ENCODE measurements at places on chromosomes 7 and 10.
A peak's percentile ranks its signal among the peaks of the same experiment; 100 is the strongest.

DNA sequence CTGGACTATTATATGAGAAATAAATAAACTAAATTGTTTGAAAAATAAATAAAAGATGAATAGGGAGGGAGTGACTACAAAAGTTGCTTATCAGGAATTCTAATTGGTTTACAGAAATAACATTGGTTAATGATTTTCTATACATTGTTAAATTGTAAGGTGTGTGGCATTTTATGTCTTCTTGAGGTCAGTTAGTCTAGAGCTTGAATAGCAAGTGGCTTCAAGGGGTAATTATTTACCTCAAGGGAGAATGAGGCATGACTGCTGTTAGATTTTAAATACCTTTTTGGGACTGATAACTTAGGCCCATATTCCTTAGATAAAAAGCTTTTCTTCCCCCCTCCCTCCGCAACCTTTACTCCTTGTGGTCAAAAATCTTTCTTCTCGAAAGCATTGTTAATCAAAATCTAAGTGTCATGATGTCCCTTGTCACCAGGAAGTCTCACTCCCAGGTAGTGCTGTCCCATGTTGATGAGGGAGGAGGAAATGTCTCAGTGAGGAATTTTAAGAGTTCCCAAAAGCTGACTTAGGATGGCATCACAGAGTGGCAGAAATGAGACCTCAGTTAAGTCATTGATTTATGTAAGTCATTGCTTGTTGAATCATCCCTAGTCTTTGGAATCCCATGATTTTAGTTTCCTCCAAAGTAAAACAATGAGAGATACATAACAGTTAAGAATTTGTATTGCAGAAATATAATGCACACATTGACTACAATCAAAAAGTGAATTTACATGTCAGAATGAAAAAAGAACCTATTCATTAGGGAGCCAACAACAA lies 71.5 kb downstream of the MAPK8 start:
- no peak for DNase-seq

- DNase-seq: peak; percentile 77
These were observed 187.6 kb downstream of the CFTR start for GRCh38 chr7:117667456-117667855.

DNA sequence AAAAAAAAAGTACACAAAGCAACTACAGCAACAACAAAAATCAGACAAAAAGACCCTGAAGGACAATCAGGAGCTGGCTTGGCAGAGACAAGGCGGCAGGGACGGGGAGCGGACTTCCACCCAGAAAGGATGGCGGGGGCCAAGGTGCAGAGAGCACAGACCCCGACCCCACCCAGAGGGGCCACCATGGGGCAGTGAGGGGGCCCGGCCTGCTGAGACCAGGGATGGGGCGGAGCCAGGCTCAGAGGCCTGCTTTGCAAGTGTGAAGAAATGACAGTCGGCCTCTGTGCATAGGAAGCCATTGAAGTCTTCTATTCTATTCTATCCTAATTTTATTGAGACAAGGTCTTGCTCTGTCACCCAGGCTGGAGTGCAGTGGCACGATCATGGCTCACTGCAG lies 82.0 kb downstream of the ELFN1 start:
- DNase-seq: no peak

GRCh38 chr10:75651417-75651816 lies 220.0 kb downstream of the LRMDA start:
- DNase-seq: no peak

- no peak for DNase-seq
These were observed 3.1 kb downstream of the SYPL1 start for GRCh38 chr7:106108991-106109390.

- DNase-seq: no peak
These were observed 50.9 kb downstream of the INPP5A start for GRCh38 chr10:132588301-132589013.

GRCh38 chr10:1174022-1174421 lies 117.8 kb downstream of the WDR37 start:
- DNase-seq: no peak

- DNase-seq: no peak
These were observed 238.8 kb downstream of the FANK1 start for GRCh38 chr10:126135177-126135576.

DNA sequence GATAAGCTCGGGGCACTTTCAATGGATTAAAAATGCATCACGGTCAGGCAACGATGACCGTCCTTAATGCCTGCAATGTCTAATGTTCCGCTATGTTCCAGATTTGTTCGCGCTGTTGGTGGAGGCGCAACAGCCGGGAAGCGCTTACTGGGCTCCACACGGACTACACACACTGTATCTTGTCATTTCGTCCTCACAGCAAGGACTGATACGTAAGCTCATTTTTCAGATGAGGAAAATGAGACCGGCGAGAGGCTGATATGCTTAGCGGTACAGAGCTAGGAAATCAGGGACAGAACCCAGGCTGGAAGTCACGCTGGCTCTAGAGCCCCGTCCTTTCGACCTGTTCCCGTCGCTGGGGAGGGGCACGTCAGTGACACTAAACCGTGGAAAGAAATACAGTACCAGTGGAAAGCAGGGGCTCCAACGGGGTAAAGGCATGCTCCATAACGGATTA lies 670 bp downstream of the TPK1 start:
- DNase-seq: peak; percentile 79

- no peak for DNase-seq
These were observed 400.5 kb downstream of the IPMK start for GRCh38 chr10:57867241-57867640.

GRCh38 chr7:1723254-1723653 lies 53.2 kb downstream of the ELFN1 start:
- no peak for DNase-seq

DNA sequence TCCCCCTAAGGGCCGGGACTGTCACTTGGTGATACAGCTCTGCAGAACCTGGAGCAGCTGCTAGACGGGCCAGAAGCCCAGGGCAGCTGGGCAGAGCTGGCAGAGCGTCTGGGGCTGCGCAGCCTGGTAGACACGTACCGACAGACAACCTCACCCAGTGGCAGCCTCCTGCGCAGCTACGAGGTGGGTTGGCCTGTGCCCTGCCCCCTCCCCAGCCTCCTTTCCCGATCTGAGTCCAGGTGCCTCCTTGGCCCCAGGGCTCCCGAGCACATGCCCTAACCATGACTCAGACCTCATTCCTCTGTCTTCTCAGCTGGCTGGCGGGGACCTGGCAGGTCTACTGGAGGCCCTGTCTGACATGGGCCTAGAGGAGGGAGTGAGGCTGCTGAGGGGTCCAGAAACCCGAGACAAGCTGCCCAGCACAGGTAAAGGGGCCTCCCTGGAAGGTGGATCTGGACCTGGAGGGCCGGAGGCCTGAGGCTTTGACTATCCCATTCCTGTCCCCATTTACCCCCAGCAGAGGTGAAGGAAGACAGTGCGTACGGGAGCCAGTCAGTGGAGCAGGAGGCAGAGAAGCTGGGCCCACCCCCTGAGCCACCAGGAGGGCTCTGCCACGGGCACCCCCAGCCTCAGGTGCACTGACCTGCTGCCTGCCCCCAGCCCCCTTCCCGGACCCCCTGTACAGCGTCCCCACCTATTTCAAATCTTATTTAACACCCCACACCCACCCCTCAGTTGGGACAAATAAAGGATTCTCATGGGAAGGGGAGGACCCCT lies 6.4 kb downstream of the NFKB2 start:
- DNase-seq: no peak

- no peak for DNase-seq
These were observed 95.4 kb downstream of the ELMO1 start for GRCh38 chr7:37352974-37353948.

DNA sequence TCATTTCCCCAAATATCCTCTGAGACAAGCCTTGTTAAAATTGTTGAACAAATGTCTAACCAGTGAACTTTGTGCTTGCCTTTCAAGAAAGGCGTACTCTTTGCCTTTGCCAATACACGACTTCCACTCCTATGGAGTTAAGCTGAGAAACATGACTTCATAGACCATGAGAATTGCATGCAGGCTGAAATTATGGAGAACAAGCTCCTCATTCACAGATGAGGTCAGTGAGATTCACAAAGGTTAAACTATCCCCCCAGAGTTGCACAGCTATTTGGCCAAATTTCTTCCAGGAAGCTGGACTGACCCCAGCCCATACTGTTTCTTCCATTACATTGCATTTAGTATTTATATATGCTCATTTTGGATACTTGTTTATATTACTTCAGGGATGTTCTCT lies 221.4 kb upstream of the SEMA3C start:
- no peak for DNase-seq

- no peak for DNase-seq
These were observed 179.9 kb upstream of the TMEM72 start for GRCh38 chr10:44731283-44731682.
